ENCODE measurements at places on chromosomes 1 and 21. TPM values are rescaled to one million over a fixed set of nuclear protein-coding genes. Genes with fewer than 3 reads are reported as not detected.
A peak's percentile ranks its signal among the peaks of the same experiment; 100 is the strongest.

GRCh38 chr21:34261841-34262468 is 101.9 kb upstream of the KCNE2 start:
- H3K4me1 ChIP-seq = no peaks in the 10 kb centered on the region
- peaks cover 13% of the 10 kb centered on the region for H3K27me3 ChIP-seq
- H3K4me3 ChIP-seq = no peak overlapping the region
- DNase-seq = no peak
- no peak overlapping the region for H3K27ac ChIP-seq

GRCh38 chr21:42431196-42431595 is 27.5 kb downstream of the UBASH3A start:
- no peaks in the 10 kb centered on the region for H3K27me3 ChIP-seq
- H3K4me3 ChIP-seq = no peak overlapping the region
- DNase-seq = no peak
- peaks cover 93% of the 10 kb centered on the region for H3K36me3 ChIP-seq
- H3K4me1 ChIP-seq = peaks cover 36% of the 10 kb centered on the region

The OR2L3 gene
- total RNA-seq = not detected

DNA sequence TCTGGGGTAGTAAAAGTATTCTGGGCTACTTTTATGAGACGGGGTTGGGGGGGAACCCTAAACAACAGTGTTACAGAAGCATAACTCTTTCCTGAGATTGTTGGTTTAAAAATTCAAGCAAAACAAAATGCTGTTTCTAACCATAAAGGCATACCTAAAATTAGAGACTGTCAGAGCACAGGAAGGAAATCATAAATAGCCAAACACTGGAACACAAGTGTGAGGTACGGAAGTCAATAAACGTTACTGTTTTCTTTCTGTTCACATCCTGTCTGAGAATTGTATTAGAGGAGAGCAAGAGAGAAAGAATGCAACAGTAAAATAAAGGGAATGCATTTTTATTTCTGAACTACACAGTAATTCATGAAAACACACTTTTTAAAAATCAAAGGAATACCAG is 42.8 kb upstream of the IL12RB2 start:
- H3K27me3 ChIP-seq = peaks cover 9% of the 10 kb centered on the region
- DNase-seq = no peak
- H3K27ac ChIP-seq = peak overlapping the region; percentile 83

- H3K36me3 ChIP-seq = peaks cover 59% of the 10 kb centered on the region
- no peak overlapping the region for H3K4me3 ChIP-seq
- DNase-seq = no peak
These were observed 15.7 kb downstream of the ASPM start for GRCh38 chr1:197130677-197131304.

The ICOSLG gene
- total RNA-seq = 1.1 TPM

DNA sequence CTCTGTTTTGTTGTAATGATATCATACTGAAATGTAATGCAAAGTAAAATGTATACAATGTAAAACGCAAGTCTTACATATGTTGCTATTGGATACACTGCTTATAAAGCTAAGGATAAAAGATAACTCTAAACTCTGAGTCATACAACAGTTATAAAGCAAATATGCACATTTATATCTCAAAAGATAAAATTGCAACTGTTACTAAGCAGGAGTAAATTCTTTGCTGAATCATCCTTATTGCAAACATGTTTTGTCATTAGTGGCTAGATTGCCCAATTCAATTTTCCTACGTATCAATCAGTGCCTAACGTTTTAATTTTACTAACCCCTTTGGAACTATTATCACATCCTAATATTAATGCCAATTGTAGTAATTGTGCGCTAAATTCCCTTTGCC is 762.9 kb downstream of the LTN1 start:
- no peaks in the 10 kb centered on the region for H3K27me3 ChIP-seq
- H3K27ac ChIP-seq = no peak overlapping the region
- no peaks in the 10 kb centered on the region for H3K4me1 ChIP-seq
- H3K4me3 ChIP-seq = no peak overlapping the region
- no peak for DNase-seq
- no peaks in the 10 kb centered on the region for H3K36me3 ChIP-seq

DNA sequence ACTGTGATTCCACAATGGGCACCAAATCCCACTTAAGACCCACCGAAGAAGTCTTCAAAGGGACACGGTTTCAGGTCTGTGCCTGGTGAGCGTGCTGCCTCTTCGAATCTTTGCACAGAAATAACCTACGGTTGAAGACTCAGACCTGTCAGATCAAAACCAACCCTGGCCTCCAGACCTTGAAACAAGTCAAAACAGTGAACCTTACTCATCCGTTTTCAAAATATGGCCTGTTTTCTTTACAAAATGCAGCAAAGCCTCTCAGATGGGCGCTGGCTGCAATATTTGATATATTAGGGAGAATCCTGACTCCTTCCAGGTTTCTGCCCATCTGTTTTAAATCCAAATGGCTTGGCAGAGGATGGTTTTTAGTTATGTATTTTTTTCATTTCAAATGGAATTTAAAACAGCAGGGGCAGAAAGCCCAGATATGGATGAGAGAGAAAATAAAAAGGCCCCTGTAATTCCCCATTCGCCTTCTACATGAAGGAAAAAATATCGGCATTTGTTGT is 14.0 kb downstream of the JUN start:
- H3K36me3 ChIP-seq = peaks cover 1% of the 10 kb centered on the region
- H3K27me3 ChIP-seq = no peaks in the 10 kb centered on the region
- H3K4me3 ChIP-seq = no peak overlapping the region
- no peak overlapping the region for H3K27ac ChIP-seq
- DNase-seq = no peak

The TDRD10 gene
- total RNA-seq = not detected

- no peak for DNase-seq
- no peak overlapping the region for H3K4me3 ChIP-seq
- H3K27ac ChIP-seq = no peak overlapping the region
- H3K4me1 ChIP-seq = no peaks in the 10 kb centered on the region
- H3K27me3 ChIP-seq = peaks cover 41% of the 10 kb centered on the region
These were observed 18.3 kb upstream of the RNU1-4 start for GRCh38 chr1:16721871-16722641.

- no peak for DNase-seq
- H3K27me3 ChIP-seq = peaks cover 6% of the 10 kb centered on the region
- no peaks in the 10 kb centered on the region for H3K4me1 ChIP-seq
- H3K4me3 ChIP-seq = no peak overlapping the region
- H3K27ac ChIP-seq = no peak overlapping the region
These were observed 42.2 kb upstream of the TRABD2B start for GRCh38 chr1:48039088-48040054.

GRCh38 chr1:29056256-29056655 is 67.4 kb downstream of the TMEM200B start:
- H3K27me3 ChIP-seq = no peaks in the 10 kb centered on the region
- no peaks in the 10 kb centered on the region for H3K4me1 ChIP-seq
- H3K36me3 ChIP-seq = peaks cover 4% of the 10 kb centered on the region
